ENCODE measurements at places on chromosomes 5 and 9. TPM values are rescaled to one million over a fixed set of nuclear protein-coding genes. Genes with fewer than 3 reads are reported as not detected.

The SLC36A3 gene
- total RNA-seq: not detected

The PPP6C gene
- total RNA-seq: 12.7 TPM

The TPM2 gene
- total RNA-seq: 696 TPM

The EXD3 gene
- 13.0 TPM for total RNA-seq

The SLC34A1 gene
- not detected for total RNA-seq

The CDC14B gene
- 46.0 TPM for total RNA-seq

The TLN1 gene
- 214 TPM for total RNA-seq

The IL9 gene
- total RNA-seq: not detected

The S1PR3 gene
- total RNA-seq: 23.1 TPM

The FOXD4L6 gene
- total RNA-seq: not detected

The NOL6 gene
- total RNA-seq: 13.4 TPM

The GLRA1 gene
- not detected for total RNA-seq

The SLC6A7 gene
- not detected for total RNA-seq

The MUSK gene
- 0.66 TPM for total RNA-seq

The CORO2A gene
- total RNA-seq: under 0.01 TPM

The PCDHB16 gene
- 0.51 TPM for total RNA-seq

The CA9 gene
- 0.26 TPM for total RNA-seq

The BTNL3 gene
- total RNA-seq: not detected

The SLC25A48 gene
- total RNA-seq: not detected

The PCDHB2 gene
- 4.6 TPM for total RNA-seq

The DOCK8 gene
- total RNA-seq: under 0.01 TPM

The RASEF gene
- total RNA-seq: 1.2 TPM

The OTP gene
- not detected for total RNA-seq

The SHOC1 gene
- total RNA-seq: under 0.01 TPM

The LCP2 gene
- total RNA-seq: not detected

The SLC6A19 gene
- total RNA-seq: not detected

The KIF24 gene
- 0.51 TPM for total RNA-seq

The CD74 gene
- 3.9 TPM for total RNA-seq

The NR2F1-AS1 gene
- 33.6 TPM for total RNA-seq

The KIF3A gene
- total RNA-seq: 10.5 TPM

The IFNA21 gene
- total RNA-seq: not detected

The PCDHA9 gene
- 0.26 TPM for total RNA-seq

The JAKMIP2 gene
- 1.3 TPM for total RNA-seq

The GLE1 gene
- total RNA-seq: 23.6 TPM

The RNF208 gene
- total RNA-seq: 0.33 TPM

The ANKRD31 gene
- total RNA-seq: 0.26 TPM

The SYK gene
- not detected for total RNA-seq

The CDK9 gene
- 54.8 TPM for total RNA-seq

The GABRA6 gene
- total RNA-seq: not detected

The SPATA31D4 gene
- not detected for total RNA-seq

The PCDHA2 gene
- total RNA-seq: 0.33 TPM

The ZNF79 gene
- total RNA-seq: 12.6 TPM

The LRRC19 gene
- total RNA-seq: not detected

The RANBP3L gene
- under 0.01 TPM for total RNA-seq

The ENHO gene
- under 0.01 TPM for total RNA-seq

The PDZD2 gene
- total RNA-seq: 0.33 TPM

The GRXCR2 gene
- not detected for total RNA-seq

The SLC4A9 gene
- total RNA-seq: not detected

The ARID3C gene
- under 0.01 TPM for total RNA-seq

The CBY3 gene
- total RNA-seq: not detected

The IFNK gene
- not detected for total RNA-seq

The F2RL2 gene
- 13.1 TPM for total RNA-seq

The MORN5 gene
- 0.51 TPM for total RNA-seq

The MRPL50 gene
- 12.2 TPM for total RNA-seq

The GARIN3 gene
- not detected for total RNA-seq

The SPAG8 gene
- total RNA-seq: 1.3 TPM
